ENCODE measurements at places on chromosomes 16 and 17. TPM values are rescaled to one million over a fixed set of nuclear protein-coding genes. Genes with fewer than 3 reads are reported as not detected.

ABCC12 gene
- not detected for total RNA-seq

PRDM7 gene
- total RNA-seq: not detected

SCGB1C2 gene
- not detected for total RNA-seq

- H3K36me3 ChIP-seq: no peaks in the 10 kb centered on the region
- no peaks in the 10 kb centered on the region for H3K27me3 ChIP-seq
- no peak overlapping the region for H3K4me3 ChIP-seq
- DNase-seq: peak; percentile 76
- H3K4me1 ChIP-seq: peaks cover 41% of the 10 kb centered on the region
Observed at GRCh38 chr17:81097134-81097942, 62.4 kb downstream of the BAIAP2 start.

GRCh38 chr16:29702269-29702668 lies 23.3 kb downstream of the QPRT start:
- H3K4me1 ChIP-seq: peaks cover 32% of the 10 kb centered on the region
- peak overlapping the region; percentile 94 for H3K27ac ChIP-seq
- DNase-seq: peak; percentile 35
- no peaks in the 10 kb centered on the region for H3K27me3 ChIP-seq
- peaks cover 3% of the 10 kb centered on the region for H3K36me3 ChIP-seq

DNA sequence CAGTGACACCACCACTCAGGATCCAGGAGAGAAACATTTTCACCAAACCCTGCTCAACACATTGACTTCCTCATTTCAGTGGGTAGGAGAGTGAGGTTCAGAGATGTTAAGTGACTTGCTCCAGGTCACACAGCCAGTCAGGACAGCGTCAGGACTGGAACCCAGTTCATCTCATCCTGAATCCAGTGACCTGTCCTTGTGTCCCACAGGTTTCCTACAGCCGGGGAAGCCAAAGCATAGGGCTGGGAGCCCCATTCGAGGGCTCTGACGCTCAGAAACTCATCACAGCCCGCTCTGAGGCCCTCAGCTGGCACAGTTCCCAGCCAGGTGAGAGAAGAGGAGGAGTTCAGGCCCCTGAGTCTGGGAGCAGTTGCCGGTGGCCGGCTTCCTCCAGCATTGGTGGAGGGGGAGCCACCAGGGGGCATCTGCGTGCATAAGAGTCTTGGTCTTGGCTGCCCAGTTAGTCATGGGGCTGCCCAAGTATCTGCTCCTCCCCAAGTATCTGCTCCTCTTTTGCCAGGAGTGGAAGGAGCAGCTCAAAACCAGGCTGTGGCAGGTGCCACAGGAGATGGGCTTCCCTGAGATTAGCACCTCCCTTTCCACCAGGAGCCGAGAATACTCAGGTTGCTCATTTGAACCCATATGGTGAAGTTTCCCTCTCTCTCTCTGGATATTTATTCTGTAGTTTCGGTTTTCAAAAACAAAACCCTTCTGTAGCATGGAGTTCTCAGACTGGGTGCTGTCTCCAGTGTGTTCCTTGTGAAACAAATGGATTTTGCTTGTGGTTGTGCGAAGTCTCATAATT lies 56.0 kb downstream of the TNFRSF13B start:
- H3K4me1 ChIP-seq: peaks cover 20% of the 10 kb centered on the region
- DNase-seq: peak; percentile 71
- no peaks in the 10 kb centered on the region for H3K36me3 ChIP-seq
- no peak overlapping the region for H3K27ac ChIP-seq

All from activated CD4-positive, alpha-beta T cell treated with anti-CD3 and anti-CD28 coated beads for 36 hours (primary cell).